ENCODE measurements at places on chromosomes 5 and 9.

DNA sequence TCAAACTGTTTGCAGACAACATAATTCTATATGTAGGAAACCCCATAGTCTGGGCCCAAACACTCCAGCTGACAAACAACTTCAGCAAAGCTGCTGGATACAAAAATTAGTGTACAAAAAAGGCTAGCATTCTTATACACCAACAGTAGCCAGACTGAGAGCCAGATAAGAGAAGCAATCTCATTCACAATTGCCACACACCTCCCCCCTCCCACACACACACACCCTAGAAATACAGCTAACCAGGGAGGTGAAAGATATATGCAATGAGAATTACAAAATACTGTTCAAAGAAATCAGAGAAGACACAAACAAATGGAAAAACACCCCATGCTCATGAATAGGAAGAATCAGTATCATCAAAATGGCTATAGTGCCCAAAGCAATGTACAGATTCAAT is 9.0 kb downstream of the MTREX start:
- peak; percentile 45 for DNase-seq

- DNase-seq = no peak
Observed at GRCh38 chr9:93295031-93295430, 111.1 kb downstream of the WNK2 start.

DNA sequence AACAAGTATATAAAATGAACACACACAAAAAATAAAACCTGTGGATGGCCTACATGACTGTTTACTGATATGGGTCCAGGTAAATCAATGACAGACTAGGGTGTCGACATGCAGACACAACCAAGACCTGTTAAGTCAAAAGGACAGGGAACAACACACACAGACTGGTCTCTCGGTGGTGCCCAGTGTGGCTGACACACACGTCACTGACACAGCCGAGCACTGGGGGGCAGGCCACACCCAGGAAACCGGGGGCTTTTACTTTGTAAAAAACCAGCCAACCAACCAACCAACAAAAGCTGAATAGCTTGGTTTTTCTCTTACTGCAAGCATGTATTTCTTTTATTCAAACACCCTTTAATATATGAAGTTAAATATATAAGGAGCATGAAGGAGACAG is 5.0 kb downstream of the FAM163B start:
- no peak for DNase-seq

DNA sequence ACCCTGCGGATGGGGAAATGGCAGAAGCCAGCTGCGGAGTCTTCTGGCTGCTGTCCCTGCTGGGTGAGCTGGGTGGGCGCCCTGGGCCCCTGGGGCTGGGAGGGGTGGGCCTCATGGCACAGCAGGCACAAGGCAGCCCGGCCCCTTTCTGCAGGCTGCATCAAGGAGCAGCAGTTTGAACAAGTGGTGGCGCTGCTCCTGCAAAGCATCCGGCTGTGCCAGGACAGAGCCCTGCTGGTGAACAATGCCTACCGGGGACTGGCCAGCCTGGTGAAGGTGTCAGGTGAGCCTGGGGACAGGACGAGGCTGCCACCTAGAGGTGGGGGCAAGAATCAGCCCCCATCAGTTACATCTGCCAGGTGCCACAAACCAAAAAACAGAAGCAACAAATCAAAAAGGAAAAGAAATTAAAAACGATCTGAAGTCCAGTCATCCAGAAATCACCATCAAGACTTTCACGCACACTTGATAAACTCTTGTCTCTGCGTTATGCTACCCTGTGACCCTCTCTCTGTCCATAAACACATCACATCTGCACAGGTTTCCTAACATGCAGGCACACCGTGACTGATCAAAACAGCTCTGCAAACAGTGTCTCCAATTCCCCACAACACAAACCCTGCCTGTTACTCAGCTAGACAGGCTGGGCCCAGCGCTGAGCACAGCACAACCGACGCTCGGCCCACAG is 13.9 kb downstream of the REXO4 start:
- DNase-seq = no peak

DNA sequence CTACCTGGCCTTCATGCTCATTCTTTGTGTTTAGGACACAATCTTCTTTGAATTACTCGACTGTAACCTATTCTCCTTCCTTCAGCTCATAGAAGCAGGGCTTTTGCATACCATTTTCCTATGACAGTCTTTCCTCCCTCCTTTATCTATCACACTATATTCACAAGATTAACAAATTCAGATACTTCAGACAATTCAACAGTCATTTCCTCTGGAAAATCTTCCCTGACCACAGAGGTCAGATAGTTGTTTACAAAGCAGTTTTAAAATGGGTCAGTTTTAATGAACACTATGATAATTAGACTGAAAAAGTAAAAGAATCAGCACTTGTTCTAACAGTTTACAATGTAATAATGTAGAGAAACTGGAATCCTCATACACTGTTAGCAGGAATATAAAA is 4.3 kb downstream of the CAAP1 start:
- no peak for DNase-seq

DNA sequence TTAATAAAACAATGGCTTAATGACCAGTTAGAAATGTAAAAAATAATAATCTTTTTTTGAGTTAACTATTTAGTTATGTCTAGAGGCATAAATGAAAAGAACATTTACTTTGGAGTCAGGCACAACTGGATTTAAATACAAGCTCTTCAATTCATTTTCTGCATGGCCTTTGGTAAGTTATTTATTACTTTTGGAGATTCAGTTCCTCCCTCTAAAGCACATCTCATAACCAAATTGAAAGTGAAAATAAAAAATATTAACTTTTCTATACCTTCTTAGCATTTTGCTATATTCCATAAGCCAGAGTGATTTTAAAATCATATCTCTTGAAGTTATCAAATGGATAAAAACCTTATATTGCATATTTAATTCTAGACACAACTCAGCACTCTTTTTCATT is 434.9 kb upstream of the SMARCA2 start:
- no peak for DNase-seq

GRCh38 chr5:72126796-72127195 is 19.5 kb downstream of the MAP1B start:
- no peak for DNase-seq

- no peak for DNase-seq
Observed at GRCh38 chr9:70260007-70260443, 1.2 kb downstream of the SMC5 start.

- no peak for DNase-seq
Observed at GRCh38 chr9:114198249-114199040, 43.1 kb downstream of the COL27A1 start.

DNA sequence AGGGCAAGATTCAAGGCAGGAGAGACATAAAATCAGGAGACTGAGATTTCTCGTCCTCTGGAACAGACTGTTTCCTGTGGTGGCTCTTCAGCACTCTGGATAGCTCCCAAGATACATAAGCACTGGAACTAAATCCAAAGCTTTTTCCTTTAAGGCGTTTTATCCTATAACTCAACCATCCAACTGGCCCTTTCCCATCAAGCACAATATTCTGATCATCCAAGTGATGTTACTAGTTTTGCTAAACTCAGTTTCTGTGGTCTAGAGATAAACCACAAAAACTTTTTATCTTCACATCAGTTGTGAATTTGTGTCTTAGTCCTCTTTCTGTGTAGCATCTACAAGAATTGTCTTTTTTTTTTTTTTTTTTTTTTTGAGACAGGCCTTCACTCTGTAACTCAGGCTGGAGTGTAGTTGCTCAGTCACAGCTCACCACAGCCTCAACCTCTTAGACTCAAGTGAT is 299.4 kb downstream of the COX7C start:
- DNase-seq = no peak

DNA sequence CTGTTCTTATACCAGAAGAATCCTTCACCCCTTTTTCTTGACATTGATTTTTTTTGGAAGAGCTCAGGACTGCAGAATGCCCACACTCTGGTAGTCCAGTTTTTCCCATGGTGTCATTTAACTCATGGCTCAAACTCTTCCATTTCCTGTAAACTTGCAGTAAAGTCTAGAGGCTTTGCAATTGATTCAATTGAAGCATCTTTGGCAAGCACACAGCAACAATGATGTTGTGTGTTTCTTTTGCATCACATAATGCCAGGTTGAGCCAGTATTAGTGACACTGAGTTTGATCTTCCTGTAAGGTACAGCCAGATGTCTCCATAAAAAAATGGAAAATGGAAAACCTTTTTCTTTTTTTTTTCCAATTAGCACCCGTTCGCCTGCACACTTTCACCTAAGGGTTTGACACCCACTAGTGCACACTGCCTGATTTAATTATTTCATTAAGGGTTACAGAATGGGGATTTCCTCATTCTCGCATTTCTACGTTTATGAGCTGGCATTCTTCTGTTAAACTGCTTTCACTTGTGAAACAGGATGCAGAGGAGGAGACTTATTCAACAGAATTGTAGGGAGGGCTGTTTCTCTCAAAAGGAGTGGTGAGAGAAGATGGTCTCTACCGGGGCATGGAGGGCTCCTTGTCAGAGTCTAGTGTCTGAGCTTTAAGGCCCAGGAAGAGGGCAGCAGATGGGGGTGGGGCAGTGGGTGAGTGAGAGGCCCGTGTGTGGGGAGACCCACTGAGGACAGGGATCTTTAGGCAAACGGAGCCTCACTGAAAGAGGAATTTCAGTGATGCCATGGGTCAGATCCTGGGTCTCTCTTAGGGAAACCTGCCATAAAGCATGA is 2.2 kb upstream of the S1PR3 start:
- peak; percentile 80 for DNase-seq

DNA sequence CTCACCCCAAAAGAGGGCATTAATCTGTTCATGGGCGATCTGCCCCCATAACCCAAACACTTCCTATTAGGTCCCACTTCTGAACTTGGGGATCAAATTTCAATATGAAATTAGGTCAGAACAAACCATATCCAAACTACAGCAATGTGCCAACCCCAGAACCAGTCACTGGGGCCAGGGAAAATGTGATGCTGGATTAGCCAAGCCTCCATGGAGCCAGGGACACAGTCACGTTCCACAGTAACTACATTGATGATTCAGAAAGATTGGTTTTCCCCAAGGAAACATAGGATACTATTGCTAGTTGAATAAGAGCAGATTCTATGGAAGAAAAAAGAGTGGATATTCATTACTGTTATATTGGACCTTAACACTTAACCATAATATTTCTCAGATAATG is 84.2 kb downstream of the GIN1 start:
- DNase-seq = no peak

- DNase-seq = no peak
Observed at GRCh38 chr9:133002147-133003070, 23.9 kb downstream of the GFI1B start.

DNA sequence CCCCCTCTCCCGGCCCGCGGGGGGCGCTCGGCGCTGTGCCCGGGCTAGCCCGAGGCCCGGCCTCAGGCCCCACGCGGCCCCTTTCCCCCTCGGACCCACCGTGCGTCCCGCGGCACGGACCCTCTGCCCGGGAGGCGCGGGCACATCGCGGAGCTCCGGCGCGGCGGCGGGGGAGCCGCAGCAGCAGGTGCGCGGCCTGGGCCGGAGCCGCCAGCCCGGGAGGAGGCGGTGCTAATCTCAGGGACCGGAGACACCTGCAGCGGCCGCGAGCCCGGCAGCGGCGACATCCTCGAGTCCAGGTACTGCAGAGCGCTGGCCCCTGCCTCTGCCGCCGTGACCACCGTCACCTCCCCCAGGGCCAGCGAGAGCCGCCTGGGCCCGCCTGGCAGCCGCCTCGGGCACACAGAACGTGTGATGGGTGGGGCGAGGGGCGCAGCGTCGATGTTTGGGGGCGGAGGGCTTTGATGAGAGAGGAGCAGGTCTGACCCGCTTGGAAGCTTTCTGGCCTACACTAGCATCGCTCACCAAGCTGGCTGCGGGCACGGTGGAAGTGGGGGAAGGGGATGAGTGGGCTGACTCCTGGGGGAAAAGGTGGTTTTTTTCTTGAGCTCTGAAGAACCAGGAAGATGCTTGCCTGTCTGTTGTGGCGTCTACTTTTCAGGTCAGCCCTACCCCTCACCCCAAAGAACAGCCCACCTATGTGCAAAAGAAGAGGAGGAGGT is 524 bp downstream of the CYFIP2 start:
- no peak for DNase-seq

DNA sequence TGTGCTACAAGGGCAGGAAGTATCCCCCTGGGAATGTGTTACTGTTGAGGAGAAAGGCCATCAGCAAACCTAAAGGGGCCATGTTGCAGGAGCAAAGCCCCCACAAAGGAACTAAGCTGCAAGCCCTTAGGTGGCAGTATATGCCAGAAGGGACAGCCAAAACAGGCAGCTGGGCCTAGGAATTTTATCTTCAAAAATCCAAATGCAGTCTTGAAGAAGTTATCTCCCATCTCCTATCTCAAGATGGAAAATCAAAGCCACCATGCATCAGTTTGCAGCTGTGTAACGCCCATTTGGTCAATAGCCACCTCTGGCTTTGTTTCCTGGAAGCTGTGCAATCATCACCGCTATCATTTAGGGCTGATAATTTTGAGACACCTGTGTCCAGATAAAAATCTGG is 400.3 kb downstream of the ARHGEF28 start:
- no peak for DNase-seq

DNA sequence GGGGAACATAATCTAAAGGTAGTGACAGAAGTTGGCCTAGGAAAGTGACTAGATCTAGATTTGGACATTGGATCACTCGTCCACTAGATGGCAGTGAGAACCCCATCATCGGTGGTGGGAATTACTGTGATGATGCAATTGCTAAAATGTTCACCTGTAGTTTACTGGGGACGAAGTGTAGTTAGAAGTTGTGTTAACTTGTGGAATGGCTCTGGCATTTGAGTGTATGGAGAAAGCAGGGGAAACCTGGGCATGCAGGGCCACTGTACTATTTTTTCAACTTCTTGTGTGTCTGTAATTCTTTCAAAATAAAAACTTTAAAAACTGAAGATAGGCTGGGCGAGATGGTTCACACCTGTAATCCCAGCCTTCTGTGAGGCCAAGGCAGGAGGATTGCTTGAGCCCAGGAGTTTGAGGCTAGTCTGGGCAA is 75.5 kb downstream of the PHAX start:
- peak; percentile 51 for DNase-seq

All from inflammatory macrophage treated with lipopolysaccharide for 1 hour (primary cell).